ENCODE measurements at places on chromosomes 12 and 14. TPM values are rescaled to one million over a fixed set of nuclear protein-coding genes. Genes with fewer than 3 reads are reported as not detected.

AICDA gene
- not detected for total RNA-seq

ENDOU gene
- not detected for total RNA-seq

KLRC4 gene
- not detected for total RNA-seq

PYGL gene
- total RNA-seq, result 11.0 TPM

FAM90A1 gene
- total RNA-seq, result not detected

OR4K15 gene
- not detected for total RNA-seq

NFE2 gene
- 0.63 TPM for total RNA-seq

STXBP6 gene
- 13.8 TPM for total RNA-seq

SERPINA9 gene
- not detected for total RNA-seq

ARHGAP9 gene
- 0.94 TPM for total RNA-seq

GPRC5A gene
- total RNA-seq, result 0.31 TPM

PMCH gene
- total RNA-seq, result not detected

DMAC2L gene
- 17.2 TPM for total RNA-seq

SLC6A13 gene
- total RNA-seq, result 5.6 TPM

SAMD4A gene
- total RNA-seq, result 15.7 TPM

DNAJC22 gene
- total RNA-seq, result not detected

INSM2 gene
- not detected for total RNA-seq

MYRFL gene
- 1.3 TPM for total RNA-seq

CCDC88C gene
- total RNA-seq, result 45.7 TPM

RNF212B gene
- not detected for total RNA-seq

CLEC4D gene
- total RNA-seq, result not detected

SCN8A gene
- 134 TPM for total RNA-seq

LPAR5 gene
- total RNA-seq, result 0.94 TPM

Measured in parietal lobe (tissue), 2 donors.